NCI-H1092 (cell line): ENCODE measurements at places on chromosomes 12 and 14.

- DNase-seq, result no peak
These were observed 272.1 kb downstream of the BCL11B start for GRCh38 chr14:98999901-99000300.

DNA sequence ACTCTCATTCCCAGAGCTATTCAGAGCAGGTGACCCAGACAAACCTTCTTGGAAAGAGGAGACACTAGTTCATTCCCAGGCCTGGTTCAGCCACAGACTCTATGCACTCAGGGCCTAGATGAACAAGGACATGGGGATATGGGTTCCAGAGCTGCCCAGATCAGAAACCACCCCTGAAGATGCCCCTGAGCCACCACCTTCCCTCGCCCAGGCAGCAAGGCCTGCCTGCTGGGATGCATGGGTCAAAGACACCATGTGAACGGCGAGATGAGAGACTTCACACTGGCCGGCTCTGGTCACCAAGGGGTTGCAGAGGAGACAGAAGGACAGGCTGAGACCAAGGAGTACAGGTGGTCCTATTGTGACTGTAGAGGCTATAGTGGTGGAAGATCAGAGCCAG lies 4.1 kb downstream of the SERPINA12 start:
- no peak for DNase-seq

- no peak for DNase-seq
These were observed 442.6 kb downstream of the DPF3 start for GRCh38 chr14:72451054-72451972.

- DNase-seq, result no peak
These were observed 52.4 kb downstream of the LMNTD1 start for GRCh38 chr12:25500651-25501050.

DNA sequence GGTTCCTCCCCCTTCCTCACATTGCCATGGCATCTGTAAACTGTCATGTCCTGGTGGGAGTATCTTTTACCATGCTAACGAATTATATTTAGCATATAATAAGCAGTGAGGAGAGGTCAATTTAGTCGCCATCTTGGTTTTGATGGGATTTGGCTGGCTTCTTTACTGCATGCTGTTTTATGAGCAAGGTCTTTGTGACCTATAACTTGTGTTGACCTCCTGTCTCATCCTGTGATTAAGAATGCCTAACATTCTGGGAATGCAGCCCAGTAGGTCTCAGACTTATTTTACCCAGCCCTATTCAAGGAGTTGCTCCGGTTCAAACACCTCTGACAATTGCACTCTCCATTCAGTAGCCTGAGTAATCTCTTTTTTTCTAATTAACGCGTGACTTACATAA lies 2.1 kb upstream of the EIF4B start:
- no peak for DNase-seq

DNA sequence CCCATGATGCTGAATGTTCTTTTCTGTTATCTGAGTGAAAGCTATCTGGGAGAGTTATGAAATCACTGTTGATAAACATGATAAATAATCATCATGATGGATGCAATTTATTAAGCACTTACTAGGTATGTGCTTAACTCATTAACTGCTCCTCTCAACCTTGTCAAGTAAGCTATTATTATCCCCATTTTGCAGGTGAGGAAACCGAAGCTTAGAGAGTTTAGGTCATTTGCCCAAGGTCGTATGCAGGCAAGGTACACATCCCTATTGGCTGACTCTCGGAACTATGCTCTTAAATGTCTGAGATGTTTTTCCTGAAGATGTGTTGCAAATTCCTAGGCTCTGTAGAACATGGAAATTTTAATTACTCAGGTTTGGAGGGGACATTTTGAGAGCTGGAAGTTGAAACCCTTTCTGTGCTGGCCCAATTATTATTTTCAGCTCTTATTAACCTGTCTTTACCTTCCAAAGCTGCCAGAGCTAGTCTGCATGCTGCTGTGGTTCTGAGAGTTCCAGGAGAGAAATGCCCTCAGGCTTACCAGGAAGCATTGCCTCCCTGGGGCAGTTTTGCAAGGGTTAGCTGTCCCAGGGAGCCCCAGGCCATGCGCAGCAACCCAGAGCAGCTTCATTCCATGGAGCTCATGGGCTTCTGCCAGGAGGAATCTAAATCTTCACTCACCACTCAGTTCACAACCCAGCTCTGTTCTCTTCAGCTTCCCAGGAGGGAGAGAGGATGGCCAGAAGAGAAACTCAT lies 55.6 kb upstream of the OAS1 start:
- no peak for DNase-seq

DNA sequence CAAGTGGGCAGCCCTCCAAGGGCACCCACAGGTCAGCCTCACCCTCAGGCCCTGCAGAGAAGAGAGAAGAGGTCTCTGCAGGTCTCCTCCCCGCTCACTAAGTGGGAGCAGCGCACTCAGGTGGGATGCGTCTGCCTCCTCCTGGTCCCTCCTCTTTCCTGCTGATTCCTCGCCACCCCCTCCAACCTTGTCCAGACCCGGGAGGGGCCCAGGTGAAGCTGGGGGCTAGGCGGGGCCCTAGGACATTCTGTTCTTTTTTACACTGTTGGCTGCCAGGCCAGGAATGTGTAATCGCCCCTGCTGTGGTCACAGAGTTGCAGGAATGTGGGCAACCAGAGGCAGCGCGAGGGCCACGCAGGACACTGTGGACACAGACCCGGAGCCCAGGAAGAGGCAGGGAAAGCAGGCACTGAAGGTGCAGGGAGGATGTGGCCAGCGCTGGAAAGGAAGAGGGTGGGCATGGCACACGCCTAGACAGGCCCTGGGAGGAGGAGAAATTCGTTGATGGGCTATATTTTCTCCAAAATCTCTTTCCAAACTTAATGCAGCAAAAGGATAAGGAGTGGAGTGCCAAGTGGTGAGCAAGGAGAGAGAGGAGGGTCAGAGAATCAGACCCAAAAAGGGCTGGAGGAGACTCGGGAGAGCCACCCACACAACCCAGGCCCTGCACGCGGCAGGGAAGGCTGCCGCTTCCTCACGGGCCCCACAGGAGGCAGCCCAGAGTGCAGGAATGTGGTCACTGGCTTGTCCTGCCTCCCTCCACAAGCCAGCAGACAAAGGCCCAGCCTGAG lies 911 bp upstream of the SCNN1A start:
- DNase-seq, result no peak

GRCh38 chr12:59079002-59079401 lies 158.7 kb upstream of the LRIG3 start:
- DNase-seq, result no peak

GRCh38 chr12:118925826-118926225 lies 55.5 kb upstream of the SRRM4 start:
- no peak for DNase-seq

DNA sequence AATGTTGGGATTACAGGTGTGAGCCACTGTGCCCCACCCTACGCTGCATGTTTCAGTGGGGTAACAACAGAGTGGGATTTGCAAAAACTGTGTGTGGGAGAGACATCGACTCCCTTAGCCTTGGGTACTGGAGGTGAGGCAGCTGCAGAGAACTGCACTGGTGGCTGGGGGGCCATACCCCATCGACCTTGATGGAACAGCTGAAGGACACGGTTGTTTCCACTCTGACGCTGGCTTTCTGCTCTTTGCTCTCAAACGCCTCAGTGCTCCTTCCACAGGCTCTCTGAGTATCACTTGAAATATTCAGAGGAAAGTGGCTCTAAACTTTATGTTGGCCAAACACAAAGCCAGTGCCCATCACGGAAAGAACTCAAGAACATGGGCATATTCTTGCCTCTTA lies 30.8 kb upstream of the LRRC10 start:
- DNase-seq, result no peak

GRCh38 chr12:51753980-51754675 lies 94.4 kb downstream of the FIGNL2 start:
- DNase-seq, result no peak

DNA sequence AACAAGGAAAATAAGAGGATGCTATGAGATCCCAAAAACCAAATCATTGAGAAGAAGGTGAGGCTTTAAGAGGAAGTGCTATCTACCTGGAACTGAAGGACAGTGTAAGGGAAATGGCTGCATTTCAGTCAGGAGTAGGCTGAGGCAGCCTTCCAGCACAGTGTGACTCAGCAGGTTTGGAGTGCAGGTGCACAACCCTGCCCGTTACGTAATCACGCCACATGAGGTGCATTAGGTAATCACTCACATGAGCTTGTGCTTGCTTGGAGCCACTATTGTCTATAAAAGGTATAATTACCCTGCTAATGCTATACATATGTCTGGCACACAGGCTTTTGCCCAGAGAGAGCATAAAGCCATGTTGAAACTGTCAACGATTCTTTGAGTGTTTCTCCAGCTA lies 74.9 kb downstream of the DIO2 start:
- DNase-seq, result no peak
